ENCODE measurements at places on chromosomes 13 and 19.
A peak's percentile ranks its signal among the peaks of the same experiment; 100 is the strongest.

DNA sequence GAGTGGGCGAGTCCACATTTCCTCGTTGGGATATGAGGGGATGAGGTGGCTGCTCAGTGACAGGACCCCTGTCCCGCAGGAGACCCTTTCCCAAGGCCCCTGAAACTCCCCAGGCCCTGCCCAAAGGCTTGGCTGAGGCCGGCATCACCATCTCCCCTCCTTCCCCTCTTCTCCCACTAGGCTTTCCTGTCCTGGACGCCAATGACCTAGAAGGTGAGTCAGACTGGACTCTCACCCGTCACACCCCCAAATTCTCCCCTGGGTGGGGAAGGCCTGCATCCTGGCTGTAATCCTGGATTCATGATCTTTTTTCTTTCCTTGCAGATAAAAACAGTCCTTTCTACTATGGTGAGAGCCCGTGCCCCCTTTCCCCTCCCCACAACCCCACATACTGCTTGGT, 5.3 kb downstream of the FXYD3 start:
- DNase-seq: no peak

DNA sequence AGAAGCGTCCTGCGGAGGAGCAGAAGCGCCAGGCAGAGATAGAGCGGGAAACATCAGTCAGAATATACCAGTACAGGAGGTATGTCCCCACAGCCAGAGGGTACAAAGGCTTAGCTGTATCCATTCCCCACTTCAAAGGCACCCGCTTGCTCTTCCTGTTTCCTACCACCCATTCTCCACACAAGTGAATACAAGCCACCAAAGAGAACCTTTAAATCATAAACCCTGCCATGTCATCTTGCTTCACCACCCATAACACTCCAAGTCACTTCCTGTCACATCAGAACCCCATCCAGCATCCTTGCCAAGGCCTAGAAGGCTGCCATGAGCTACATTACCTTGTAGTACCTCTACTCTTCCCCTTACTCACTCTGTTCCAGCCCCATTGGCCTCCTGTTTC, 205.8 kb downstream of the LMO7 start:
- no peak for DNase-seq

- no peak for DNase-seq
These were observed 141.9 kb downstream of the SUCLA2 start for GRCh38 chr13:47859165-47859564.

- DNase-seq: peak; percentile 62
These were observed 31.4 kb upstream of the MPHOSPH8 start for GRCh38 chr13:19601749-19602725.

GRCh38 chr19:10612499-10613119, 12.7 kb upstream of the SLC44A2 start:
- no peak for DNase-seq

DNA sequence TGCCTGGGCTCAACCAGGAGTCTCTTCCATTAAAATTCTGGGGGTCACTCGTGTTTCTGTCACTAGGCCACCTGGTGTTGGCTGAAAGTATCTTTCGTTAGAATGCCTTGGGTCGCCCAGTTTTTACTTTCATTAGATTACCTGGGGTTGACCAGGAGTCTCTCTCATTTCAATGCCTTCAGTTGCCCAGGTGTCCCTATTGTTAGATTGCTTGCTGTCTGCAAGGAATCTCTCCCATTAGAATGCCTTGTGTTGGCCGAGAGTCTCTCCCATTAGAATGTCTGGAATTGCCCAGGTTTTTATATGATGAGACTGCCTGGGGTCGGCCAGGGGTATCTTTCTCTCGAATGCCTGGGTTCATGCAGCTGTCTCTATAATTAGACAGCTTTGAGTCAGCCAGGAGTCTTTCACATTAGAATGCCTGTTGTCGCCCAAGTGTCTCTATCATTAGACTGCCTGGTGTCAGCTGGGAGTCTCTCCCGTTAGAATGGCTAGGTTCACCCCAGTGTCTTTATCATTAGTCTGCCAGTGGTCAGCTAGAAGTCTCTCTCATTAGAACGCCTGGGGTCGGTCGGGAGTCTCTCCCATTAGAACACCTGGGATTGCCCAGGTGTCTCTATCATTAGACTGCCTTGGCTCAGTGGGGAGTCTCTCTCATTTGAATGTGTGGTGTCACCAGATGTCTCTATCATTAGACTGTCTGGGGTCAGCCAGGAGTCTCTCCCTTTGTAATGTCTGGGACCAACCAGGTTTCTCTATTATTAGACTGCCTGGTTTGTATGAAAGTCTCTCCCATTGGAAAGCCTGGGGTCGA, 1446.8 kb downstream of the UQCRFS1 start:
- DNase-seq: no peak

DNA sequence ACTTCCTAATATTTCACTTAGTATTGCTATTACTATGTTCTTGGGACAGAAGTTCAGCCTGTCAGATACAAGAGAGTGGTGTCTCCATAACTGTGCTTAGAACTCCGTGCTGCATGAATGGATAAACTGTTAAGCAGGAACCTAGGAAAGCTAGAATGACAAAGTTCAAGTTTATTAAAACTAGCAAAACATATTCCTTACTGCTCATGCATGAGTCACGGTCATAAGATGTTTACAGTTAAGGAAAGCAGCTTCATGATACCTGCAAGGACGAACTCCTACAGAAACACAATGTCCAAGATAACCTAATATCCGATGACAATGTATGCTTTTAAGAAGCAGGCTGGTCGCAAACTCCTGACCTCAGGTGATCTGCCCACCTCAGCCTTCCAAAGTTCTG, 6.0 kb upstream of the ZNF765 start:
- DNase-seq: no peak

DNA sequence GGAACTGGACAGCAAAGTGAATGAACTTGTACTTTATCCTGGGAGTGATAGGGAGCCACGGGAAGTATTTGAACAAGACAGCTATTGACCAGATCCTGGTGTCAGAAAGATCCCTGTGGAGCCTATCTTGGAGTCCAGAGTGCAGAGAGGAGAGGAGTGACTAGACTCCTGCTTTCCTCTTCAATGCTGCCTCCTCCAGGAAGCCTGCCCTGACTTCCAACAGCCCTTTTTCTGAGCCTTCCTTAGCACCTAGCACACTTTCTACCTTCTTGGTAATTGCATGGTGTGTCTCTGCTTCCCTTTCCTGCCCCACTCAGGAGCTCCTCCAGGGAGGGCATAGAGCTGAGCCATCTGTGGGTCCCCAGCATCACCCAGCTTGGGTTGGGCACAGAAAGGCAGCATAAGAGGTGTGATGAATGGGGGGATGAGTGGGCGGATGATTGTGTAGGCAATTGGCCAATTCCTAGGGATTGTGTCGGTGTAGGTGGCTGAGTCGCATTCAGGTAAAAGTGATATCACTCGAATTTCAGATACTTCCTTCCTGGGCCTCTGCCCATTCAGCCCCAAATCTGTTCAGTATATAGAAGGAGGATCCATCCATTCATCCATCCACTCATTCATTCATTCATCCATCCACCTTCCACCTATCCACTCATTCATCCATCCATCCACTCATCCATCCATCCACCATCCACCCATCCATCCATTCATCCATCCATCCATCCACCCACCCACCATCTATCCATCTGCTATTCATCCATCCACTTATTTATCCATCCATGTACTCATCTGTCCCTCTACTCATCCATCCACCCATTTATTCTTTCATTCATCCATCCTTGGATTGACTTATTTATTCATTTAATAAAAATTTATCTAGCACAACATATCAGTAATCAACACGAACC, 26.9 kb downstream of the CYP4F22 start:
- no peak for DNase-seq

DNA sequence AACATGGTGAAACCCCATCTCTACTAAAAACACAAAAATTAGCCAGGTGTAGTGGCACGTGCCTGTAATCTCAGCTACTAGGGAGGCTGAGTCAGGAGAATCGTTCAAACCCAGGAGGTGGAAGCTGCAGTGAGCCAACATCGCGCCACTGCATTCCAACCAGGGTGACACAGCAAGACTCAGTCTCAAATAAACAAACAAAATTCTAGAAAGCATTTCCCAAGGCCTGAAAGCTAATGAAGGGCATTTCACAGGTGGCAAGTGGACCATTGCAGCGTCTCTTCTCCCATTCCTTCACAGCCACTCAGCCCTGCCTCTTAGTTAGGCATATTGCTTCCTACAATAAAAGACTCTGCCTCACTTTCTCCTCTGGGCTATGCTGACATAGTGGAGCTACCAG, 13.5 kb upstream of the RXFP2 start:
- DNase-seq: no peak

DNA sequence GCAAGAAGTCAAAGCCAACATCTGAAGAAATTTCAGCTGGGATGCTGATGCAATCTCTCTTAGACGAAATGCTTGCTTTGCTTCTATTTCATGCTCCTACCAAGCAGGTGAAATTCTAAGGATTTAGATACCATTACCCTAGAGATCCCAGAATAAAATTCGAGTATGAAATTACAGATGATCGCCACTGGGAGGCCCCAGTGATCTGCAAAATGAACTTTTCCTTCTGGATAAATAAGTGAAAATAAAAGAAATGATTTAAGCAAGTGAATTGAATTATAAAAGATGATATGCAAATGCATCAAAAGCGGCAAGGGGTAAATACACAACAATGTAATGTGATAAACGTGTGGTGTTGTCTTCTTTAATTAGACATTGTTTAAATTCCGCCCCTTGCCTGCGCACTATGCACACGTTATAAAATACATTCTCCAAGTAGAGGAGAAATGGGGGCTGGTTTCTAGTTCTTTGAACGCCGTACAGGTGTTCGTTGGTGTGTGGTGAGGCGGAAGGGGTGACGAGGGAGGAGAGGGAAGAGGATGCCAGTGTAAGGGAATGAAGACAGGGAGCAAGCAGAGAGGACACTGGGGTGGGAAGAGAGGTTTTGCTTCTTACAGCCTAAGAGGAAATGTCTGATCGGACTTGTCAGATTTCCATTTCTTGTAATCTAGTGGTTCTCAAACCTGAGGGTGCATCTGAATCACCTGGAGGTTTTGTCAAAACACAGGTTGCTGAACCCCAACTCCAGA, 58.0 kb downstream of the ERCC5 start:
- DNase-seq: no peak

- DNase-seq: no peak
These were observed 61.1 kb upstream of the TPM4 start for GRCh38 chr19:16014923-16015804.

GRCh38 chr13:59914556-59914955, 249.2 kb downstream of the DIAPH3 start:
- no peak for DNase-seq

DNA sequence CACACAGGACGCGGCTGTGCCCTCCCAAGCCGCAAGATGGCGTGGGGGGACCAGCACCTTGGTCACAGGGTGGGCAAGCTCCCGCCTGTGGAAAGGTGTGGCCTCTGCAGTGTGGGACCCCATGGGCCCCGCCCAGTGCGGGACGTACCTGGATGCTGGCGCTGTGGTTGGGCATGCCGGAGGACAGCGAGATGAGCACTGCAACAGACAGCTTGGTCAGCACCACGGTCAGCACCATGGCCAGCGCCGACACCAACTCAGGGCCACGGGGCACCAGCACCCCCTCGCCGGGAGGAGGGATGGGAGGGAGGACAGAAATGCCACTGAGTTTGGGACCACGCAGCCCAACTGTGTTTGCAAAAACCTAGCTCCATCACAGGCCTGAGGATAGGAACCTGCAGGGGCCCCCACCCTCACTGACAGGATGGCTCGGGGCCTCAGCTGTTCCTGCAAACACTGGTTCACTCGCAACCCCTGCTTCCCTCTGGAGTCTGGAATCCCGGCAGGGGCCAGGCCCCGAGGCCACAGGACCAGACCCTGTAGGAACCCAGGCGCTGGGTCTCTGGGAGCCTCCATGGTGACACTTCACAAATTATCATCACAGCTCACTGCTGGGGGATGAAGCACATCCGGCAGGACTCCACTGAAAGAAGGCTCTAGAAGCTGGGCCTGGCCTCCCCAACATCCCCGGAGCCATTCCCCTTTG, 27.1 kb downstream of the IZUMO4 start:
- DNase-seq: no peak

DNA sequence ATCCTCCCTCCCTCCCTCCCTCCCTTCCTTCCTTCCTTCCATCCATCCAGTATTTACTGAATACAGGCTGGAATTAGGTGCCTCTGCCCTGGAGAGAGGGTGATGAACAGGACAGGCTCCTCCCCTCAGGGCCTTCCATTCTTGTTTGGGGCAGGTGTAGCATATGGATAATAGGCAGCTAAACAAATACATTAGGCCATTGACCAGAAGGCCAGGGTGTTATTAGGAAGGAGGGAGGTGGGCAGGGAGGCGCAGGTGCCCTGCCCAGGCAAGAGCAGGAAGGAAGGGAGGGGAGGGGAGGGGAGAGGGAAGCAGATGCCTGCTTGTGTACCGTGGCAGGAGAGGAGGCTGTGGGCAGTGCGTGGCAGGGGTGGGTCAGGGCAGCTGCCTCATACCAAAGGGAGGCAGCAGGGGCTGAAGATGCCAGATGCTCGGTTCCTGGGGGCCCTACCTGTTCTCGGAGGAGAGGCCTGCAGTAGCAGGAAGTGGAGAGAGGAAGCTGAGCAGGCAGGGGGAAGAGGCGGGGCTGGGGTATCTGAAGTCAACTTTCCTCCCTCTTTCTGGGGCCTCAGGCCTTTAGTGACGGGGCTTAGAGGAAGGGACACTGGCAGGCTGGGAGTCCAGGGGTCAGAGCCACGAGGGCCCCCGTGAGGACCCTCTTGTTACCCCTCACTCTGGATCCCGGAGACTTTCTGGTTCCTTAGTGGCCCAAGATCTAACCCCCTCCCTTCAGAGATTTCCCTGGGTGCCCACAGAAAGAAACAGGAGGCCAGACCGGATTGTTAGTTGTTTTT, at the start of gene RINL:
TSS of gene RINL (minus strand) at position 495 of the 794 bp plus-strand sequence. CDS start 1,533 bp downstream, outside the sequence.
- peak; percentile 60 for DNase-seq

- DNase-seq: peak; percentile 40
These were observed 64.0 kb downstream of the RXFP2 start for GRCh38 chr13:31803311-31803710.

DNA sequence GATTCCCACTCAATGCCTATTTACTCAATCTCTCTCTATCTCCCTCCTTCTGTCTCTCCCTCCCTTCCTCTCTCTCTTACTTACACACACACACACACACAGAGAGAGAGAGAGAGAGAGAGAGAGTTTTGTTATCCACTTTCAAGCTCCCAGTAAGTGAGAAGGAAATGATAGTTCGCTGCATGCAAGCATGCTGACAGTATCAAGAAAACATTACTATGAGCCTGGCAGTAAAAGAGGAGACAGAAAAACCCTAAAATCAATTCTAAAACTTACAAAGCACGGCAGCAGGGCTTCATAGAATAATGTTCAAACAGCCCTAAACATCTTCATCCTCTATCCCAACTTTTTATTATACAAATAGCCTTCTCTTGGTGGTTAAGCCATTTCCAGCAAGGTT, 171.9 kb downstream of the FOXO1 start:
- no peak for DNase-seq

- no peak for DNase-seq
These were observed 36.7 kb downstream of the FAM124A start for GRCh38 chr13:51258612-51259548.

DNA sequence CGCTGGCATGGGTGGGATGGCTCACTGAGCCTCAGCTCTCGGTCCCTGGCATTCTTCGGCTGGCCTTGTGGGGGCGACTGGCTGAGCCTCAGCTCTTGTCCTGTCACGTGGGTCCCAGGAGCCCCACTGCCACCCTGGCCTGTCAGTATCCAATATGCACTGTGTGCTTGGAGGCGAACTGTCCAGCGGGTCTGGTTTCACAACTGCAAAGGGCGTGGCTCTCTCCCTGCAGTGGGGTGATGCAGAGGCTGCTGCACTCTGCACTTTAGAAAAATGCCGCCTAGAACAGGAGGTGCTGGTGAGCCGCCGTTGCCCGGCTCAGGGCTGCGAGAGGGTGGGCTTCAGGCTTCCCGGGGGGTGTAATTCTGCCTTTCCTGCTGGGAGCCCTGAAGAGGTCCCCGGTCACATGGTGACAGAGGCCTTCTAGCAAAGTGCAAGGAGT, 17.0 kb upstream of the TMEM255B start:
- DNase-seq: no peak

All from GDM1 (cell line).